ENCODE measurements at places on chromosomes 1 and 21. TPM values are rescaled to one million over a fixed set of nuclear protein-coding genes. Genes with fewer than 3 reads are reported as not detected.
A peak's percentile ranks its signal among the peaks of the same experiment; 100 is the strongest.

DNA sequence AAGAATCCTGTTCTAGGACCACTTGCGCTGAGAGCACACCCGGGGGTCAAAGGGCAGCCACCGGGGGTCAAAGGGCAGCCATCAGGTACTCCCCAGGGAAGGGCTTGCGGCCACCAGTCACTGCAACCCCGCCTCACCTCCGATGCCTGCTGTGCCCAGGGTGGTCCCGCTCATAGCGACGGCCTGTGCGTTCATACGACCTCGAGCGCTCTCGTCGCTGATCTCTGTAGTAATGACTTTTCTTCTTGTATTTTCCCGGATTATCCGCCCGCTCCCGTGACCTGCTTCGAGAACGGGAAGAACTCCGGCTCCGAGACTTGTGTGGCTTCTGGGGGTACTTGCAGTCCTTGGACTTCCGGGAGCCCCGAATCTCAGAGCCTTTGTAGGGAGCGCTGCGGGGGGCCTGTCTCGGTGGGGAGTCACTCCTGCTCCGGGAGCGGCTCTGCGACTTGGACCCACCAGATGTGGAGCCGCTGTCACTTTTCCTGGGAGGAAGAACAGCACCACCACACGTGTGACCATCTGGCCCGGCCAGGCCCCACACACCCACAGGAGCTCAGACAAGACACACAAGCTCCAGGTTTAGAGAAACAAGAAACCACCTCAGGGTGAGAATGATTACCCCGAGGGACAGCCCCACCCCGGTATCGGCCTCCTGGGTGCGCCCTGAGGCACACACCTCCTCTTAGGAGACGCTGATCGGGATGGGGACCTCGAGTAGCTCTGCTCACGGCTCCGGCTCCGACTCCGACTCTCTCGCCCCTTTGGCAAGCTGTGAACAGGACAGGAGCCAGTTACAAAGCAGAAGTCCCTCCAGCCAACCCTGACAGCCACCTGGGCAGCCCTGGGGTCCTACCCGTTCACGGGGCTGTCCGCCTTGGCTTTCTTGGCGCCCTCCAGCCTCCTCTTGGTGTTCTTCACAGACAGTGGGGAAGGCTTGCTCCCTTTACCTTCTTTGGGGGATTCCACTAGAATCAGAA lies 11.7 kb downstream of the CCNL2 start:
- no peak for DNase-seq

DNA sequence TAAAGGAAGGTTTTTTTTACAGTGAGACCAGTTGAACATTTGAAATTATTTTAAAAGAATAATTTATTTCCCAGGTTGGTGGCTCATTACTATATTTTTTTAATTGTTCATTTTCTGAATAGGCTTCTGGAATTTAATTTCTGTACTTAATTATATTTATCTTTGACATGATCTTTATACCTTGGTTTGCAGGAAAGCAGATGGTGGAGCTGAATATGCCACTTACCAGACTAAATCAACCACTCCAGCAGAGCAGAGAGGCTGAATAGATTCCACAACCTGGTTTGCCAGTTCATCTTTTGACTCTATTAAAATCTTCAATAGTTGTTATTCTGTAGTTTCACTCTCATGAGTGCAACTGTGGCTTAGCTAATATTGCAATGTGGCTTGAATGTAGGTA lies 41.5 kb downstream of the CD46 start:
- DNase-seq: no peak

GRCh38 chr1:156149374-156150332 lies 3.7 kb upstream of the SEMA4A start:
- no peak for DNase-seq

The RNASEL gene
- total RNA-seq: 7.6 TPM

GRCh38 chr1:38585460-38585859 lies 274.1 kb downstream of the RRAGC start:
- DNase-seq: no peak

- no peak for DNase-seq
These were observed 447.9 kb downstream of the CAMTA1 start for GRCh38 chr1:7233237-7233540.

The HSD3B2 gene
- not detected for total RNA-seq

The ACTA1 gene
- total RNA-seq: not detected

DNA sequence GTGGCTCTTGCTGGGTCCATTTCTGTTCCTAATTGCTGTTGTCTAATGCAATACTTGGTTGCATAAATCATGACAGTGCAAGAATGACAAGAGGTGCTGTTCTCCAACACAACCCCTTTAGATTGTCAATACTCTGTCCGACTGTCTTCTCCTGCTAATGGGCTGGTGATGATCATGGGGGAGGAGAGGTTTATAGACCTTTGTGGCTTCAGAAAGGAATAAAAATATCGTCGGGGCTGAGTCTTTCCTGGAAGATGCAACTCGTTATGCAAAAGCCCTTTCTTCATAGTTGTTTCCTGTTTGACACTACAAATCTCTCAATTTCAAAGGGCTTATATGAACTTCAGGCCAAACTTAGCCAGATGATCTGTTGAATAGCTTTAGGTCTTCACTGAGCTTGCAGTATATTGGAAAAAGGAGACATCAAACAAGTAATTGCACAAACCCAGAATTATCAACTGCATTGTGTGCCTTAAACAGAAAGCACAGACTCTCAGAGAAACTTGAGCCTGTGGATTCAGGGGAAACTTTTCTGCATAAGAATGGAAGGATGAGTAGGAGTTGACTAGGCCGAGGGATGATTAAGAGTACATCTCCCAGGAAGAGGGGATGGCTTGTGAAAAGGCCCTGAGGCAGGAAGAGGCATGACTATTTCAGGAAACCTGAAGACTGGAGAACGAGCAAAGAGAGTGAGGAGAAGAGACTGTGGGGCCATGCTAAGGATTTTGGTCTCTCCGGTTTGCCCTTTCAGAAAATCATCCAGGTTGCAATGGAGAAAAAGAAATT lies 107.6 kb downstream of the TSEN15 start:
- peak; percentile 51 for DNase-seq

GRCh38 chr1:41241354-41241748 lies 755 bp downstream of the SCMH1 start:
- peak; percentile 69 for DNase-seq

DNA sequence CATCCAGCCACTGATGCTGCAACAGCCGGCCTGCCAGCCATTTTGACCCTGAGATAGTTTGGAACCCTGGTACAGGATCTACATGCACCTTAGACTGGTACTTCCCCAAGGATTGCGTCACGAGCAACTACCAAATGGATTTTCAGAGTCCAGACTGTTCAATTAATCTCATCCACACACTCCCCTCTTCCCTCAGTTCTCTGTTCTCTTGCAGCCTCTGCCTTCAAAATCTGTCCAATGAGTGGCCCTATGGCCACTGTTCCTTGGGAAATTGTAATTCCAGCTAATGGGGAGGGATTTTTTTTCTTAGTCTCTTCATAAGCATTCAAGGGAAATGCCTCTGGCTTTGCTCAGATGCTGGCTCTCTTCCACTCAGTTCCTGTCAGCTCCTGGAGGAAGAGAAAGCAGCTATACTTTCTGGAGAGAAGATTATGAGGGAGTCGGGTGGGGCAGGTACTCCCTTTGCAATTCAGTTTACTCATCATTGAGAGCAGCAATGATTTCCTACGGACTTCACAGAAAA lies 19.8 kb upstream of the UAP1 start:
- DNase-seq: peak; percentile 98

The TMEM81 gene
- 0.22 TPM for total RNA-seq

DNA sequence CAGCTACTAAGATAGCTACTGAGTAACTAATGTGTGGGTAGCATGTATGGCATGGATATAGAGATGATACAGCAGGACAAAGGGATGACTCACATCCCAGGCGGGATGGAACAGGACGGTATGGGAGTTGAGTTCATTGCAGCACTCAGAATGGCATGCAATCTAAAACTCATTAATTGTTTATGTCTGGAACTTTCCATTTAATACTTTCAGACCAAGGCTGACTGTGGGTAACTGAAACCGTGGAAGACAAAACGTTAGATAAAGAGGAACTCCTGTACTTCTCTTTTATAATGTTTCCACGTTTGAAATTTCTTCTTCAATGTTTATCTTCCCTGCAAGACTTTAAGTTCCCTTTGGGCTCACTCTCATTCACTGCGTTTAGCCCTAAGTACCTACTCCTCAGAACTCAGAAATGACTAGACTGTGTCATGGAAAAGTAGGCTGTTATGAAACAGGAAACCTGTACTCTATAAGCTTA lies 151.9 kb downstream of the MAGI3 start:
- peak; percentile 81 for DNase-seq

DNA sequence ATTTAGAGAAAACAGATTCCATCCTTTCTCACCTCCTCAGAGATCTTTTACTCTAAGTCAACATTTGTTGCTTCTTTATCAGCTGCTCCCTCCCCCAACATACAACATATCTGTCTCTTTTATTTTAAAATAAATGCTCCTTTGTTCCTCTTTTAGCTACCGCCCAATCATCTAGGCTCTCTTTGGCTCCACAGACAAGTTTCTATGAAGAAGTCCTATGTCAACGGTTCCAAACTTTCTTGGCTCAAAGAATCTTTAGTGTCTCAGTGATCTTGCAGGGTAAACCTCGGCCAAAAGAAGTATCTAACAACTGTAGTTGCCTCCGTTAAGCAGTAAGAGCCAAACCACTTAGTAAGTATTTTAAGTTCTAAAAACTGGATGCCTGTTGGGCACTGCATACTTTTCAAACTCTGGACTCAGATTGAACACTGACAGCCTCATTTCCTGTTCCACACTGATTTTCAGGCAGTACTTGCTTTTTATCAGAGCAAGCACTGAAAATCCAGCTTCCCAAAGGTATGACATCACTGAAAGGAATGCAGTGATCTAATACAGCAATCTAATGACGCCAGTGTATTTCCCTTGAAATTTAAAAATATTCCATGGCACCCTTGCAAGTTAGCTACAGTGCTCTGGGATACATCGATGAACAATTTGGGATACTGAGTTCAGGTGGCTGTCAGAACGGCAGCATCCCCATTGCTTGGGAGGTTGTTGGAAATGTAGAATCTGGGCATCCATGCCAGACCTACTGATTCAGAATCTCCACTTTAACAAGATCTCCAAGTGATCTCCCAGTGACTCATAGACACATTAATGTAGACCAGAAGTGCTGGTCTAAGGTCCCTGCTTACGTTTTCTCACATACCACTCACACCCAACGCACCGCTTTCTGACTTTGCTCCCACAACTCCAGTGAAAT lies 26.8 kb downstream of the EGLN1 start:
- DNase-seq: peak; percentile 95

The LCE1B gene
- total RNA-seq: not detected

GRCh38 chr1:45470306-45470798 lies 20.6 kb downstream of the TESK2 start:
- DNase-seq: no peak

DNA sequence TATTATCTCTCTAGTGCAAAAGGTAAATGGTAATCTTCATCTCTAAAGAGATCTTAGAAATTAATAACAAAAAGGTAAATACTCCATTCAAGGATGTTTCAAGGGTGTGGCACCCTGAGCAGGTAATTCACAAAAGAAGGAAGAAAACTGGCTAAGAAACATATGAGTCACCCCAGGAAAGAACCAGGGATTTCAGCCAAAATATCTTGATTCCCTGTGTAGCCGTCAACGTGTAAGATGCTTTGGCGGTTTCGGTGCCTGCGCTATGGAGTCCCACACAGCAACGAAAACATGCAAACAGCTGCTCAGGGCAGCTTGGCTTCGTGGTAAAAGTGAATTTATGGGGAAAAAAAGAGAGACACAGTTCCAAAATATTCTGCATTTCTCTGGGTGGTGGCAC lies 3.7 kb downstream of the ITGB2 start:
- DNase-seq: peak; percentile 68

DNA sequence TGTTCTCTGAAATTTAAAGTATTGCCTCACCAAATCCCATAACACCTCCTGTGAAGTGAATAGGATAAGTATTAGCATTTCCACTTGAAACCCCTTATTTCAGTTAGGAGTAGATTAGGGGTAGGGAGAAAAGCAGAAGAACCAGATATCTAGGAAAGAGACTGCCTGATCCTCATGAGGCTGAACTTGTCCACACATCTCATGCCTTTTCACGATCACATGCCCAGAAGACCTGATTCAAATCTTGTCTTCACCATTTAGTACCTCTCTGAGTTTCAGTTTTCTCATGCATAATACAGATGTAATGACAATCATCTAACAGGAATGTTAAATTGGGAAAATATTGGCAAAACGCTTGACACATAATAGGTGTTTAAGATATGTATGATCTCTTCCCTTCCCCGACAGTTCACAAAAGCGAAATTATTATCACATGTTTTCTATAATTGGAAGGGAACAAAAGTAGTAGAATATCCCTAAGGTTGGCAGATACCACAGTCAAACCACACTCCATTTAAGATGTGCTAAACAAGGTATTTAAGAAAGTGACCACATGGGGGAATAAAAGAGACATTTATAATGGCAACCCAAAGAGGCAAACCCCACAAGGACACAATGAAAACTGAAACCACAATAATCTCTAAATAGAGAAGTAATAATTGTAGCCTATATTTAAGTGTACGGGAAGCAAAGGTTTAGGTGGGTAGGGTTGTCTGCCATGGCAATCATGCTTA lies 25.2 kb downstream of the GFI1 start:
- peak; percentile 61 for DNase-seq

- peak; percentile 46 for DNase-seq
These were observed 43.5 kb downstream of the LGR6 start for GRCh38 chr1:202237052-202237451.

The GJB5 gene
- not detected for total RNA-seq

DNA sequence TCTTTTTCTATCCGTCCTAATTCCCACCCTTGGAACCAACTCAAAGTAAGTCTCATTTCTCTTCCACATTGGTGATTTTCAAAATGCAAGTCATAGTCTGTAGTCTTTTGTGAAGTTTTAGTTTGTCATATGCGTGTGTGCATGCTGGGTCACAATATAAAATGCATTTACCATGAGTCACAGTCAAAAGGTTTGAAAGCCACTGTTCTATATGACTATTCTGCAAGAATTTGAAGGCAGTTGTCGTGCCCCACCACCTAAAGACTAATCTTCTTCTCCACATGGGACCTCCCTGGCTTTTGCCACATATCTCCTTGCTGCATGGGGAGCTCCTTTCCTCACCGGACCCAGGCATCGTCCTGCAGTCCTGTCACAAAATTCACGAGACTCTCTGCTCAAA lies 1.6 kb downstream of the STPG1 start:
- DNase-seq: peak; percentile 75

The DIPK1A gene
- 21.5 TPM for total RNA-seq

GRCh38 chr1:112322983-112323678 lies 72.9 kb upstream of the CTTNBP2NL start:
- DNase-seq: no peak

- no peak for DNase-seq
These were observed 1.9 kb downstream of the DDAH1 start for GRCh38 chr1:85462931-85463649.

GRCh38 chr1:172206256-172206655 lies 214.2 kb upstream of the C1orf105 start:
- DNase-seq: no peak

The FAM78B gene
- total RNA-seq: not detected

All from M059J (cell line).